HCT116 (cell line): ENCODE measurements at places on chromosomes 6 and 20.

DNA sequence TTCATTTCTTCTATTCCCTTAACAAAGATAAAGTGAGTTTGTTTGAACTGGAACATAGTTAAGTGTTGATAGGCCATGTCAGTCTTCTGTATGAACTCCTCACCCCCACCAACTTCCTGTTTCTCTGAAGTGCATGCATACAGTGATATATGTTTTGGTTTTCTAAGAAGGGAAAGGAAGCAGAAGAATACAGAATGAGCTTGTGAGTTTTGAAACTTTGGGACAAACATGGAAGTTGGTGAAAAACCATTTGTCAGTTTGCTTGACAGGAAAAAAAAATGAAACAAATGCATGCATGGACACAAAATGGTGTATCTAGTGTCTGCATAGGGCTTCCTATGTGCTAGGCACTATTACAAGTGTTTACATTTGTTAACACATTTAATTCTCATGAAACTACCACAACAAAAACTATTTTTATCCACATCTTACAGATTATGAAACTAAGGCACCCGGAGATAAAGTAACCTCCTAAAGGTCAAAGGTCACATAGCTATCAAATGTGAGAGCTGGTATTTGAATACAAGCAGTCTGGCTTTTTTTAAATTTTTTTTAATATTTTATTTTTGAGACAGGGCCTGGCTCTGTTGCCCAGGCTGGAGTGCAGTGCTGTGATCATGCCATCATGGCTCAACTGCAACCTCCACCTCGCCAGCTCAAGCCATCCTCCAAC, 105.9 kb downstream of the ADGRB3 start:
- no peak for DNase-seq

DNA sequence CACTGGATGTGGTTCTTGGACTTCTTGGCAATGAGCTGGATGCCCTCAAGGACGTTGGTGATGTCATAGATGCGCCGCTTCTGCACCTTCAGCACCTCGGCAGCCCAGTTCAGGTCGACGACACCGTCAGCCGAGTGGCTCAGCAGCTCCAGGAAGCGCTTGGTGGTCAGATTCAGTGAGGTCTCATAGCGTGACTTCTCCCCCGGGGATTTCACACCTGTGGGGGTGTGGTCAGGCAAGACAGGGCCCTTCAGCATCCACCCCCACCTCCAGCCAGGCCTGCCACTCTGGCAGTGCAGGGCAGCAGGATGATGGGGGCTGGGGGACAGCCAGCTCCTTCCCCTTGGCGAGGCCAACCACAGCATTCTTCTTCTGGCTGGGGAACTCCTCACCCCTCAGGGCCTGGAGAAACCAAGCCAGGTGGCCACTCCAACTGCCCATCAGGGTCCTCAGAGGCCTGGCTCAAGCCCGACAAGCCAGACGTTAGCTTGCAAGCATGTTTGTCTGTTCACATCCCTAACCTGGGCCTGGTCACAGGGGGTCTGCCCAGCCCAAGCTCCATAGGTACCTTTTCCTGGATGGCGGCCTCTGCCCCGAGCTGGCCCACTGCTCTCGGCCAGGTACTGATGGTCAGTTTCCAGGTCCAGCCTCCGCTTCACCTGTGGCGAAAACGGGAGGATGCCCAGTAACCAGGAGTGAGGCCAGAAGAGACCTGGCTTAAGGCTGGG, 5.7 kb upstream of the NECAB3 start:
- DNase-seq = no peak

DNA sequence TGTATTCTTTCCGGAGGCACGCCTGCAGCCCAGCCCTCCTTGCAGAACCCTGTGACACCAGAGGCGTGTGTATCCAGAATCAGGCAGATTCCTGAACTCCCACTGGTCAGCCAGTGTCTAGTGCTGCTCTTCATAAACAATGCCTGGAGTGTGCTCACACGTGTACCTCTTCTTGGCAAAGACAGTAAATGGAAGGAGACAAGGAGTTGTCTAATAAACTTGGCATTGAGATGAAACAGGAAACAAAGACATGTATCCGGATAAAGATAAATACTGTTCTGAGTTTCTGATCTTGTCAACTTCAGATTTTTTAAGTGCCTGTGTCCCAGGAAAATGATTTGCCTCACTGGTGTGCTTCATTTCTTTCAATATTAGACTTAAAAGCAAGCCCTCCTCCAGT, 1.7 kb downstream of the RPS6KA2 start:
- no peak for DNase-seq

- no peak for DNase-seq
Measured at GRCh38 chr6:28771401-28772267, 152.2 kb downstream of the TRIM27 start.

DNA sequence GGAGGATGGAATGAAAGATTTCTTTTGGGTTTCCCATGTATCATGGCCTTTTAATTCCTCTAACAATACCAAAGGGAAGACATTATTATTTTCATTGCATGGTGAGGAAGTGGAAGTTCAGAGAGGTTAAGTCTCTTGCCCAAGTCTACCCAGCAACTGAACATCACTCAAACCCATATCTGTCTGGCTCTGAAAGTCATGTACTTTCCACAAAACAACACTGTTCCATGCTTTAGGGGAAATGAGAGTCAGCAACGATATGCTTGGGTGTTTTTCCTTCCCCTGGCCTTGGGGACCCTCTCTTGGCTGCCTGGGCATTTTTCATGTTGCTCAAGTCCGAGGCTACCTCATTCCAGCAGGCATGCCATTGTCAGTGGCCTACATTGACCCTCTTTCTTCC, 118.8 kb downstream of the ADTRP start:
- DNase-seq = no peak

GRCh38 chr6:91142154-91142553, 555.3 kb upstream of the MAP3K7 start:
- DNase-seq = no peak

DNA sequence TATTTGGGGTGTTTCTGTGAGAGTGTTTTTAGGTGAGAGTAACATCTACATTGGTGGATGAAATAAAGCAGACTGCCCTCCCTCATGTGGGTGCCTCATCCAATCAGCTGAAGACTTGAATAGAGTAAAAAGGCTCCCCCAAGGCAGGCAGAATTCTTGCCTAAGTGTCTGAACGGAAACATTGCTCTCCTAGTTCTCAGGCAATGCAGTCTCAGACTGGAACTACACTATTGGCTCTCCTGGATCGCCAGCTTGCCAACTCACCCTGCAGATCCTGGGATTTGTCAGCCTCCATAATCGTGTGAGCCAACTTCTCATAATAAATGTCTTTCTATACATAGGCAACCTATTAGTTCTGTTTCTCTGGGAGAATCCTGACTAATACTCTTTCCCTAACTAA, 5.5 kb upstream of the TMEM170B start:
- DNase-seq = no peak

DNA sequence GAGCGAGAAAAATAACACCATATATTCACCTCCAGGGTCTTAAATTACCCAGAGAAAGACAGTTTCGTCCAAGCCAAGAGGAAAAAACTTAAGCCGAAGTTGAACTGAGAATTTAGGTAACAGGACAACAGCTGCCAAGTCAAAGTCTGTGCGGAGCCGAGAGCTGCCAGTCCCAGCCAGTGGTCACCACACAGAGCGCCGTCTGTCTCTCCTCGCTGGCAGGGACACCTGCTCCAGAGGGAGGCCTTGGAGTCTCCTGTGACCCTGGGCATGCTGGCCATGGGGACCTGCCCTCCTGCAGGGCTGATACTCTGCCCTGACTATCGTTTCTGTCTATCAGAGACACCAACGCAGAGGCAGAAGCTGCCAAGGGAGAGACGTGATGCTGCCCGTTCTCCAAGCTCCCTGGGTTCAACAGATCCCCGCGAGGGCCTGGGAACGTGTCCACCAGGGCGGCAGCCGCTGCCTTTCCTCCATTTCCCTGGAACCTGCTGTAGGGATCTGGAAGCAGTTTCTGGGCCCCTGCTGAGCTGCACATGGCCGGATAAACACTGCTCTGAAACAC, 341.3 kb downstream of the SMOC2 start:
- DNase-seq = no peak

DNA sequence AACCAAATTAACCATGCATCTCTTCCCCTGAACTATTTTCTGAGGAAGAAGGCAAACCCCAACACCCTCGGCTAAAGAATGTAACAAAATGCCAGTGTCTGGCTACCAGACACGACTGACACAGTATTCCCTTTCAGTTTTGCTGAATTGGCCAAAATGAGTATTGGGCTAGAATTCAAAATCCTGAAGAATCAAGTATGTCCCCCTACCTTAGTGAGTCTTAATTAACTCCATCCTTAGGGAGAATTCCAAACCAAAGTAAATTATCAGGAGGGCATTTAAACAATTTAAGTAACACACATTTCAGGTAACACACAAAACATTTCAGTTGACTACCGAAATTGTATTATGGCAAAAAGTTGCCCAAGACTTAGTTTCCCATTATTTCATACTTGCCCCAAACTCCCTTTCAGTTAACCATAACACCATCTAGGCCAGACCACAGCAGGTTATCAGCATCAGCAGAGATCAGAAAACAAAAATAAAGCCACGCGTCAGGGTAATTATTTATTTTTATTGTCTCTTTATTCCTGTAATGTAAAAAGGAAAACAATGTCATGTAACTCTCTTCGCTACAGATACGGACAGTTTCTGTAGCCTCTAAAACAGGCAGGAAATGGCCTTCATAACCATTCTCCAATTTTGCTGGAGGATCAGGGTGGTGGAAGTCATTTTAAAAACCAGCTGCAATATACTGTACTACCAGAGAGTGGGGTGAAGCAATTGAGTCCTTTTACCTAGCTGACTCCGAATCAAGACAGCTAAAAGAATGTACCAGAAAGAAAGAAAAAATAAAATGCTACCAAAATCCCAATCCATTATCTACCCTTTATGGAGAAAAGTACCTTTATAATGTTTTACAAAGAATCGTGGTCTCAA, 1.9 kb downstream of the SNX5 start:
- no peak for DNase-seq

GRCh38 chr6:5930968-5931367, 75.8 kb downstream of the NRN1 start:
- no peak for DNase-seq

DNA sequence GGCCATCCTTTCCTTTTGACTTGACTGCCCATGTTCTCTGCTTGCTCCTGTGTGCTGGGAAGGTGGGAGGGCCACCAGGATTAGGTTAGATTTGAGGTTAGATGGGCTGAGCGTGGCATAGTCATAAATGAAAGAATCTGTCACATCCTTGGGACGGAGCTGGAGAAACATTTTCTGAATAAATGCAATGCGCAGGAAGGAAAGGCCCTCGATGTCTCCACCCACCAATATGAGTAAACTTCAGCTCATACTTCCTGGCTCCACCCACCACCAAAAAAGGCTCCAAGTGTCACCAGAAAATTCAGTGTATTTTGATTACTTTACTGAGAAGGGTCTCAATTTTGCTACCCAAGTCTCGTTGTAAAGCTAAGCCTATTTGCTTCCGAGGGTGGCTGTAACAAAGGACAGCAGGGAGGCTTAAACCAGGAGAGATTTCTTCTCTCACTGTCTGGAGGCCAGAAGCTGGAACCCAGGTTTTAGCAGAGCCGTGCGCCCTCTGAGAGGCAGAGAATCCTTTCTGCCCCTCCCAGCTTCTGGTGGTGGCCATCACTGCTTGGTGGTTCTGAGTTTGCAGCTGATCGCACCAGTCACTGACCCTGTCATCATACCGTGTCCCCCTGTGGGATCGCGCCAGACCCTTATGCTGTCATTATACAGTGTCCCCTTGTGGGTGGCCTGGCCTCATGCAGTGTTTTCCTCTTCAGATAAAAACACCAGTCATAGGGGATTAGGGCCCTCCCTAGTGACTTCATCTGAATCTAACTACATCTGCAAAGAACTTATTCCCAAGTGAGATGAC, 137.8 kb downstream of the TTLL2 start:
- DNase-seq = no peak

DNA sequence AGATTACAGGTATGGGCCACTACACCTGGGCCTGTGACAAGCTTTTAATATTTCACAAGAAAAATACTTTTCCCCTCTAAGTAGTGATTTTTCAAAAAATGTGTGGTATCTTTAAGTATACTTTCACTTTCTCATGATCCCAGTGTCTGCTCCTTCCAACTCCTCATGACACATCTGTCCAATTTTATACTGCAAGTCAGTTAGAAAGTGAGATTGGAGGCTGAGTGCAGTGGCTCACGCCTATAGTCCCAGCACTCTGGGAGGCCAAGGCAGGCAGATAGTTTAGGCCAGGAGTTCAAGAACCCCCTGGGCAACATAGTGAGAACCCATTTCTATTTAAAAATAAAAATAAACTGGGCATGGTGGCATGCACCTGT, 20.2 kb downstream of the PIM1 start:
- DNase-seq = no peak

- no peak for DNase-seq
Measured at GRCh38 chr20:35298264-35298663, 6.0 kb upstream of the FAM83C start.

- DNase-seq = no peak
Measured at GRCh38 chr6:158835616-158836221, 16.6 kb upstream of the EZR start.

- no peak for DNase-seq
Measured at GRCh38 chr6:83928286-83928685, 68.8 kb downstream of the CYB5R4 start.

DNA sequence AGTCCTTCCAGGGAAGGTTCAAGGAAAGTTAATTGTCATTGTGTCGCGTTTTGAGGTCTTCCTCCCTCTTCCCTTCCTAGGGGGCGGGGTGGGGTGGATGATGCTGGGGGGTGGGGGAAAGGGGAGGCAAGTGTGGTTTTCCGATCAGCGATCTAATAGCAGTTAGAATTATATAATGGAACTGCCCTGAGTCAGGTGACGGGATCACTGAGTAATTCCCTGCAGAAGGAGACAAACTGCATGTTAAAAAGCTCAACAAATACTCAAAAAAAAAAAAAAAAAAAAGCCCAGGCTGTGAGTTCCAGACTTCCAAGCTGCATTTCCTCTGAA, 240.4 kb downstream of the PHACTR1 start:
- DNase-seq = no peak

DNA sequence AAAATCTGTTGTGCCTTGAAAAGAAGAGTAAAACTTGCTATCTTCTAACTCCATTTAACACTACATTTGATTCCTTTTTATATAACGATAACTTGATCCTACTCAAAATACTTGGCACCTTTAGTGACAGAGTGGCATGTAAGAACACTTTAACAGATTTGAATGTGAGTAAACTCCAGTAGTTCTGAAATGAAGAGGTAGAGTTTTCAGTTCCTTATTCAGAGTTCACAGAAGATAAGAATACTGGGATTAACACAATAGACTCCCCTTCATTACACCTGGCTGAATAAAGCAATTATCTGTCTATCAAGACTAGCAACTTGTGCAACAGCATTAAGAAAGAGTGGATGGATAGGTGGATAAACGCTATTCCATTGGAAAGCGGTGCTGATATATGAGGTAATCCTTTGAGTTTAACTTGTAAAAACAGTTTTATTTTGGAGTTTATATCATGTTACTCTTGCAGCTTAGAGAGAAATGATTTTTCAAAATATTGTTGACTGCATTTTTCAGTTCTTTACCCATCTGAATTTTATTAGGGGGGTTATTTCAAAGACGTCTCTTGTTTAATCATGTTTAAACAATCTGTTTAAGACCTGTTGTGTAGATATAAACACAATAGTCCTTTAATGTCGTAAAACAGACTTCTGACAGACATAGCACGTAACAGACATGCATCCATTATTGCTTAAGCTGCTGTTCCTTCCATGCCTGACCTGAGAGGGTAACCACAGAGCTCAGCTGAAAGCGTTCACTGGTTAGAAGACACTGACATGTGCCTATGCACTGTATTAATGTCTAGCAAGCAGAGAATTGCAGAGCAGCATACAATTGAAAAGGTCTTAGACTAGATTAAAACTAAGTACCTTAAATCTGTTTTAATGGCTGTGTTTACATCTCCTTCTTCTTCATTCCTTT, 102.4 kb upstream of the SUPT3H start:
- DNase-seq = no peak
